ENCODE measurements at places on chromosomes 2 and 18.
A peak's percentile ranks its signal among the peaks of the same experiment; 100 is the strongest.

DNA sequence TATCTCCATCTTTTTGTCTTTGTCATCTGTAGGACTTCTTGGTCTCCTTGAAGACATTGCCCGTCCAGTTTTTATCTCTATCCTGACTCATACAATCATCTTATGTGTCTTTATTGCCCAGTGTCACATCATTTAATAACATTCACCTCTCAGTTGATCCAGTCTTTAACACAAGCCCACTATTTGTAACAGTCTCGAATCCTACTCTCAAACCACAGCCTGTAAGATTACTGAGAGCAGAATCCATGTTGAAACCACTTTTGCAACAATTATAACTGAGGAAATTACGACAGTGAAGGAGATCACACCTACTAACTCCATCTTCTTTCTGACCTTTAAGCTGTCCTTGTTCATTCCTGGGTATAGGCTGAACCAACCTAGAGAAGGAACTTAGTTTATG lies 1206.0 kb upstream of the ZEB2 start:
- DNase-seq: no peak

- no peak for DNase-seq
Measured at GRCh38 chr2:238082151-238082550, 18.0 kb upstream of the ESPNL start.

DNA sequence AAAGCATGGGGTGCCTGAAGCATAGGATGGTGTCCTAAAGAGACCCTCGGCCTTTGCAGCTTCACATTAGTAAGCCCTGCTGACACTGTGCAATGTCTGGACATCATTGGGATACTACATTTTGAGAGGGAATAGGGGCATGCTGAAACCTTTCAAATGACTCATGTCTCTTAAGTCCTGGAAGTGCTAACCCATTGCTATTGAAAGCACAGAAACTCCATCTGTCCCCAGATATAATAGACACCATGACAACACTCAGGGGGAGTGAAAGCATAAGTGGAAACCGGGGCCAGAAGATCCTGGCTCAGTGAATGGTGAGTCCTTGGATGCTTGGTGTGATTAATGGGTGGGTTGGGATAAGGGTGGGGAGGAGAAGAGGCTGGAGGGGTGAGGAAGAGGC lies 595.5 kb upstream of the ID2 start:
- DNase-seq: no peak

- DNase-seq: no peak
Measured at GRCh38 chr18:13284330-13285027, 65.9 kb downstream of the LDLRAD4 start.

DNA sequence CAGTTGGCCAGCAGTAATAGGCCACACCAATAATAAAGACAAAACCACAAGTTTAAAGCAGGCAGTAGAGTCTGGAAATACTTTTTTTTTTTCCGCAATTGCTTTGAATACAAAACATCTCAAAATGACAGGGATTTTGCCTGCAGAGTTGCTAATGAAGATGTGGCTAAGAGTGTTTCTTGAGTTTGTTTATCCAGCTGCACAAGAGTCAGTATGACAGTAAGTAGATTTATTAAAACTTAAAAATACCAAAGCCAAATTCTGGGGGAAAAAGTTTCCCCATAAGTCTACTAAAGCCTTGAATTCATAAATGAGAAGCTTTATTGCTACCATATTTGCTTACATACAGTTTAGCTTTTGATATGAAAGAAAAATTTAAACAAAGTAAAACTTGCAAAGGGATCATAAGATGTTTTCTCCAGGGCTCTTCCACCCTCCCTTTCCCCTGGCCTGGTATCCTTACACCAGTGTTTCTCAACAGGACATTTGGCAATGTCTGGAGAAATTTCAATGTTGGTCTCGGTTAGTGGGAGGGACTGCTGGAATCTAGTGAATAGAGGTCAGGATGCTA lies 3.9 kb upstream of the DSEL start:
- no peak for DNase-seq

GRCh38 chr2:70243806-70244584 lies 4.4 kb downstream of the TIA1 start:
- no peak for DNase-seq

- no peak for DNase-seq
Measured at GRCh38 chr2:100052650-100053049, 89.7 kb downstream of the AFF3 start.

DNA sequence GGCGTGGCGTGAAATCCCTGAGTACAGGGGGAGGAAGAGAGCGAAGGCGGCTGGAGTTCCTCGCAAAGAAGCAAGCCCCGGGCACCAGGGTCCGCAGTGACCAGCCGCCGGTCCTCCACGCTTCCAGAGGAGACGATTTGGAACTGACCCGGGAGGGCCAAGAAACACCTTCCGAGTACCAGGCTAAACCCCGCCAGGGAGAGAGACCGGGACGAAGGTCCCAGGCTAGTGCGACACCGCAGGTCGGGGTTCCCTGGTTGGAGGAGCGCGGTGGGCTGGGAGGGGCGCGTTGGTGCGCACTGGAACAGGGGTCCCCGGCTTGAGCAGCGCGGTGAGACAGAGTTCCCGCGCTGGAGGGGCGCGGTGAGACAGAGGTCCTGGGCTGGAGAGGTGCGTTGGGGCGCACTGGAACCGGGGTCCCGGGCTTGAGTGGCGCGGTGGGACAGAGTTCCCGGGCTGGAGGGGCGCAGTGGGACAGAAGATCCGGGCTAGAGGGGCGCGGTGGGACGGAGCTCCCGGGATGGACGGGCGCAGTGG lies 901 bp downstream of the WDFY1 start:
- peak; percentile 54 for DNase-seq

- no peak for DNase-seq
Measured at GRCh38 chr18:62784338-62784965, 69.1 kb downstream of the PHLPP1 start.

- no peak for DNase-seq
Measured at GRCh38 chr2:101121174-101121573, 30.0 kb downstream of the TBC1D8 start.

DNA sequence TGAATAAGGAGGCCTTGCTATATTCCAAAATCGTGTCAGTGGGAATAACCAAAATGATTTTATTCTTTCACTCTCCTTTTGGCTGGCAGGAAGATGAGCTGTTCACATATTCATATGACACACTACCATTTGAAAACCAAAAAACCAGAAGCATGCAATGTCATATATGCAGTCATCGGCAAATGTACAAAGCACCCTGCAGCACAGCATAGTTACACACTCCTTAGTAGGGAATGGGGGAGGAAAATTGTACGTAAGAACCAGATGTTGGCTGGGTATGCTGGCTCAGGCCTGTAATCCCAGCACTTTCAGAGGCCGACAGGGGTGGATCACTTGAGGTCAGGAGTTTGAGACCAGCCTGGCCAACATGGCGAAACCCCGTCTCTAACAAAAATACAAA lies 176.6 kb downstream of the GFPT1 start:
- no peak for DNase-seq

- no peak for DNase-seq
Measured at GRCh38 chr2:62219407-62220159, 23.7 kb downstream of the B3GNT2 start.

- DNase-seq: no peak
Measured at GRCh38 chr2:230976671-230977171, 19.2 kb upstream of the SPATA3 start.

GRCh38 chr2:130839011-130839780 lies 2.5 kb downstream of the ARHGEF4 start:
- DNase-seq: no peak

DNA sequence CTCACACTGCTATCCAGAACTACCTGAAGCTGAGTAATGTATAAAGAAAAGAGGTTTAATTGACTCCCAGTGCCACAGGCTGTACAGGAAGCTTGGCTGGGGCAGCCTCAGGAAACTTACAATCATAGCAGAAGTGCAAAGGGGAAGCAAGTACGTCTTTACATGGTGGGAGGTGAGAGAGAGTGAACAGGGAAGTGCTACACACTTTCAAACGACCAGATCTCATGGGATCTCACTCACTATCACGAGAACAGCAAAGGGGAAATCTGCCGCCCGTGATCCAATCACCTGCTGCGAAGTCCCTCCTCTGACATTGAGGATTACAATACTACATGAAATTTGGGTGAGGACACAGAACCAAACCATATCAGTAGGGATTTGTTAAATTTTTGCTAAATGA lies 150.4 kb upstream of the NXPH2 start:
- no peak for DNase-seq

DNA sequence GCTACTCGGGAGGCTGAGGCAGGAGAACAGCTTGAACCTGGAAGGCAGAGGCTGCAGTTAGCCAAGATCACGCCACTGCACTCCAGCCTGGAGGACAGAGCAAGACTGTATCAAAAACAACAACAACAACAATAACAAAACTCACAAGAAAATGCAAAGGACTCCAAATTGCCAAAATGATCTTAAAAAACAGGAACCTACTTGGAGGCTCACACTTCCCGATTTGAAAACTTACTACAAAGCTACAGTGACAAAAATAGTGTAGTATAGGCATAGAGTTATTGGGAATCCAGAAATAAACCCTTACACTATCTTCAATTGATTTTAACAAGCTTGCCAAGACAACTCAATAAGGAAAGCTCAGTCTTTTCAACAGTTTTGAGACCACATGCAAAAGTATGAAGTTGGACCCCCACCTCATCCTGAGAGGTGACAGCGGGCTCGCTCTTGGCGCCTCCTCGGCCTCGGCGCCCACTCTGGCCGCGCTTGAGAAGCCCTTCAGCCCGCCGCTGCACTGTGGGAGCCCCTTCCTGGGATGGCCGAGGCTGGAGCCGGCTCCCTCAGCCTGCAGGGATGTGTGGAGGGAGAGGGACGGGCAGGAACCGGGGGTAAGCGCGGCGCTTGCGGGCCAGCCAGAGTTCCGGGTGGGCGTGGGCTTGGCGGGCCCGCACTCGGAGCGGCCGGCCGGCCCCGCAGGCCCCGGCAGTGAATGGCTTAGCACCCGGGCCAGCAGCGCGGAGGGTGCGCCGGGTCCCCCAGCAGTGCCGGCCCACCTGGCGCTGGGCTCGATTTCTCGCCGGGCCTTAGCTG lies 18.3 kb upstream of the ACVR2A start:
- DNase-seq: no peak

DNA sequence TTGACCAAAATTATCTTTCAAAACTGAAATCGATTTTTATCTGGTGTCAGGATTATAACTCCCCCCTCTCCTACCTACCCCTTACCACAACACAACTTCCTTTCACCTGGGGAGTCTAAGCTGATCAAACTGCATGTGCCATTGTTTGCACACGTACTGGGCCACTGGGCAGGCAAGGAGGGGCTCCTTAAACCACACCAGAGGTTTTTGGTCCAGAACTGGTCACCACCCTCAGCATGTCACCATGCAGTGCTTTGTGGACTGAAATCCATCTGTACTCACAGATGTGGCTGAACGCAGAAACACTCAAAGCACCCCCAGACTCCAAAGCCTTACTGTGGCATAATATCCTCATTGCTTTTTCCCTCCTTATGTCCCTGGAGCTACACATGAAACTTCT lies 13.9 kb upstream of the ARHGAP25 start:
- no peak for DNase-seq

DNA sequence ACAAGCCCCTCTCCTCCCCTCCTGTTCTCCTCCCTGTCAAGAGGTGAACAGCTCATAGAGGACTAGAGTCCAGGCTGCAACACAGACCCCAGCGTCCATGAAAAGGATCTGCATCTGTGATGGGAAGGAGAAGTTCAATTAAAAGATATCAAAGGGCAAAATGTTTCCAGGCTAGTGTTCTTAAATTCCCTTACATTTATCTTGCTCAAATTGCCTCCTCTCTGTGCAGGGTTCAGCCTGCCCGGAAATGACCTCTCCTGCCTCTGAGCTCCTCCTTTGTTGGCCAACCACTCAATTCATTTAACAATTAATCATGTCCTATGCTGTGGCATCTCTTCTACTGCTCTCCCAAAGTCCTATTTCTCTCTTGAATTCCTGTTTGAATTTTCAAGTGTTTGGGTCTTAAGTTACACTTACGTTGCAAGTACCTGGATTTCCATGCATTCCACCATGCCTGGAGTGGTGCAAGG lies 105.3 kb downstream of the TSN start:
- DNase-seq: no peak

DNA sequence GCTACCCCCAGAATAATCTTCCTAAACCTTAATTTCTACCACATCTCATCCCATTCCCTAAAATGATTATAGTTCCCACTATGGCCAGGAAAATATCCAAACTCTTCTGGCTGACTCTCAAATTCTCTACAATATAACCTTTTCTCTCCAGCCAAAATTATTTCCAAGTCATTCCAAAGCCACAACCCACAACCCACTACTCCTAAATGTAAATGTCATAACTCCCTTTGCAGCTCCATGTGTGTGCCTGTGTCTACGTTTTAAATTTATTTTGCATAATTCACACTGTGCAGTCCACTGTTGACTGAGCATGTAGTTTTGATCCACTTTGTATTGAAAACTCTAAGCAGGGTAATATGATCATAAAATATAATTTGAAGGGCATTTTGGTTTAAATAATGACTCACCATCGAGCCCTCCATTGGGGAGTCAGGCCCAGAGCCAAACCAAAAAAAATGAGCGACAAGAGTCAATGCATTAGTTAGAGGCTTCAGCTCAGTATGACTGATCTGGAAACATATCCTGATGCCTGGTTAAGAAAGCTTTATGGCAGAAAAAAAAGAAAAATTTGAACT lies 171.0 kb downstream of the AFF3 start:
- no peak for DNase-seq

DNA sequence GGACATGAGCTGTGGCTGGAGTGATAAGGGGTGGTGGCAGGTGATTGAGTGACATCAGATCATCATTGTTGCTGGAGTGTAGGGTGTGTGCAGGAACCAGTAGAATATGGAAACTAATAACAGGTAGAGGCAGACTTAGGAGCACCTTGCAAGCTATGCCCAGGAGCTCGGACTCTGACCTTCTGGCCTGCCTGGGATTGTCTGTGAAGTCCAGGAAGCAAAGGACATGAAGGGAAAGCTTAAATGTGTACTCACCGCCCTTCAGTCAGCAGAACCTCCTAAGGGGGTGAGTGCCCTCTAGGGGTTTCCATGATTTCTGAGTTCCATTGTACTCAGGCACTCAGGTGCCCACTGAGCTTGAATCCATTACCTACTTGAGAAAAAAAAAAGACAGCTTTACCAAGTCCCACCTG lies 104.2 kb downstream of the CRIM1 start:
- DNase-seq: no peak

GRCh38 chr2:128783193-128783671 lies 464.6 kb upstream of the HS6ST1 start:
- no peak for DNase-seq

DNA sequence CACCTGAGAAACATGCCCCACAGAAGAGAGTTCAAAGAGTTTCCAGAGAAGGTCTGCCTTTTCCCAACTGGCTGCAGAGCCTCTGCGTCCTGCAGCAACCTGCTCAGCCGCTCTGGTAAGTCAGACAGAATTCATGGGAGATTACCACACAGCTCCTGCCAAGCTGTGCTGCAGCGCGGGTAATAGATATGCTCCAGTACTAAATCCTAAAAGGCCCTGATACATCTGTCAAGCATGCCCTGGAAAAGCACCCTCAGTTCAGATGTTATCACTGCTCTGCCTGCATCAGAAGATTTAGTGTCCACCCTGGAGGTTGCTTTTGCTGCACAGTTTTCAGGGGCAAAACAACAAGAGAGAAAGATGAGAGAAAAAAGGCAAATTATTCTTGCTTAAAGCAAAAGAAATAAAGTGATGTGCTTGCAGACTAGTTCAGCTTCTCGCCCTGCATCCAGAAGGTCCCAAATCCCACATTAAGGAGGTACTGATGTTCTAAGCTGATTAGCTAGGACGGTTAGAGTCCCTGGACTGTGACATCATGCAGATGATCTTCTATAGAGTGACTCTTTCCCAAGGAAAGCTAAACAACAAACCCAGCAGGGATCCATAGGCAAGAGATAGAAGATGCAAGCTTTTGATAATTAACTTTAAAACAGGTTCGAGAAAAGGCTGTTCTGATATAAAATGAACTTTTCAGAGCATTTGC lies 488.6 kb downstream of the BCL11A start:
- DNase-seq: no peak

Measured in left ventricle myocardium superior (tissue), 1 donor.